ENCODE measurements at places on chromosomes 3 and 15.

- no peak for DNase-seq
Measured at GRCh38 chr3:113783463-113783862, 36.6 kb downstream of the ATP6V1A start.

DNA sequence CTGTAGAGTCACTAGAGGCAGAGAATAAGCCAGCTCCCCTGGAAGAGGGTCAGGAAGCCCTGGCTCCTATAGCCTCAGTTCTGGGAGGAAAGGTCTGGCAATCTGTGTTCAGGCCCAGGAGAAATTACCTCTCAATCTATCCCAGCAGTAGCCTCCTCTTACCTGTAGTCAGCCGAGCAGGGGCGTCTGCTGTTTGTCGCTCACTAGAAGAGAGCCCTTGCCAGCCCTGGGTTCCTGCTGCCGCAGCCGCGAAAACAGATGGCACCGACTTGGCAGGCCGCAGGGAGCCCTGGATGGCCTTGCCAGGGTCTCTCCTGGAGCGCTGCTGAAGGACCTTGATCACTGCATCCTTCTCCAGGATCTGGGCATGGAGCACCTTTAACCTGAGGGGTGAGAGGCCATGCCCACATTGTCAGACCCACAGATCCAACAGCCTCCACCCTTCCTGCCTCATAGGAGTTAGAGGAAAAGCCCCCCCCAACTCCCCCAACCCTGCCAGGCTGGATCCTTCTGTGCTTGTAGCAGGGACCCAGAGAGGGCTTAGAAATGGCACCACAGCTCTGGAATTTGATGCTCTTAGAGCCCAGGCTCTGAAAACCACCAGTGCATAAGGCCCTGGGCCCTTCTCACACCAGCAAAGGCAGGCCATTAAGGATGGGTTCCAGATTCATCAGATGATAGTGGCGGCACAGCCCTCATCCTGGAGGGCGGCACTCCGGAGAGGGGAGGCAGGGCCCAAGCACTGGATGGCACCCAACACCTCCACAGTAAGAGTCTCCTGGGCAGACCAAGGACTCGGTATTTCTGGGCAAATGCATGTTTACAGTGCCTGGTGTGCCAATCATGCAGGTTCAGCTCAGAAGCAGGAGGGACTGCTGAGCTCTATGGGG lies 14.9 kb downstream of the AMOTL2 start:
- DNase-seq: no peak

- DNase-seq: no peak
Measured at GRCh38 chr3:126146525-126147146, 33.8 kb downstream of the ALDH1L1 start.

DNA sequence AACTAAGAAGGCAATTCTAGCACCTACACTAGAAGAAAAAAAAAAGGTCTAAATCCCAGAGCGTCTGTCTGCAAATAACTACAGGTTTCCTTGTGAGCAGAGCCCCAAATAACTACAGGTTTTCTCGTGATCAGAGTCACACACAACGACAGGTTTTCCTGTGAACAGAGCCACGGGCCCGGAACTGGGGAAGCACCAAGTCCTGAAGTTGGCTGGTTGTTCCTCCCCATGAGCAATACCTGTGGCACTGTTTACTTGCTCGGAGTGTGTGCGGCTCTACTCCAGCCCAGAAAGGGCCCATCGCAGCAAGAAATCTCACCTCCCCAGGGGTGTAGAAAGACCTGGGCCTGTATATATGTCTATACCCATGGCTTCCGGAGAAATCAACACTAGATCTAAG lies 644 bp upstream of the MASP1 start:
- no peak for DNase-seq

GRCh38 chr15:39230908-39231285 lies 350.0 kb upstream of the THBS1 start:
- no peak for DNase-seq

GRCh38 chr15:71054286-71054952 lies 60.9 kb upstream of the THSD4 start:
- DNase-seq: no peak

DNA sequence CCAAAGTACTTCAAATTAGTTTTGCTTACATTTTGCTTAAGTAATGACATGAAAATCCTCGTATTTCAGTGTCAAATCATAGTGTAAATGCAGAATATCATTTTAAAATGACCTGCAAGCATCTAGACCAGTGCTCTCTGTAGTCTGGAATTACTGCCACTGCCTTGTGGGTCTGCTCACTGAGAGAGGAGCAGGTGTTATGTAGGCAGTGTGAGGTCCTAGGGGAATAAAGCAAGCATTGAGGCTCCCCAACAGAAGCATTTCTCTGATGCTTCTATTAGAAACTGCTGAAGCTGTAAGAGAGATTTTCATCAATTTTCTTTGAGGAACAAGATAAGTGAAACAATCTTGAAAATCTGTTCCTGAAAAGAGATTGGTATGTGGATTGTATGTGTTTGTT lies 253.2 kb downstream of the BBX start:
- DNase-seq: no peak
